Activated CD8-positive, alpha-beta T cell treated with anti-CD3 and anti-CD28 coated beads, Interleukin-2, amount 10 ng/mL, durations not matched to agents 7 days and 5 days (primary cell): ENCODE measurements at places on chromosomes 2 and 18. TPM values are rescaled to one million over a fixed set of nuclear protein-coding genes. Genes with fewer than 3 reads are reported as not detected.

- H3K36me3 ChIP-seq, result peaks cover 5% of the 10 kb centered on the region
- DNase-seq, result no peak
- no peak overlapping the region for H3K4me3 ChIP-seq
- no peaks in the 10 kb centered on the region for H3K4me1 ChIP-seq
- H3K27me3 ChIP-seq, result no peaks in the 10 kb centered on the region
Observed at GRCh38 chr18:9379118-9379517, 44.5 kb downstream of the TWSG1 start.

- H3K36me3 ChIP-seq, result peaks cover 3% of the 10 kb centered on the region
- H3K27ac ChIP-seq, result no peak overlapping the region
- no peaks in the 10 kb centered on the region for H3K27me3 ChIP-seq
- DNase-seq, result no peak
Observed at GRCh38 chr2:217325816-217326215, 466.0 kb upstream of the TNP1 start.

DNA sequence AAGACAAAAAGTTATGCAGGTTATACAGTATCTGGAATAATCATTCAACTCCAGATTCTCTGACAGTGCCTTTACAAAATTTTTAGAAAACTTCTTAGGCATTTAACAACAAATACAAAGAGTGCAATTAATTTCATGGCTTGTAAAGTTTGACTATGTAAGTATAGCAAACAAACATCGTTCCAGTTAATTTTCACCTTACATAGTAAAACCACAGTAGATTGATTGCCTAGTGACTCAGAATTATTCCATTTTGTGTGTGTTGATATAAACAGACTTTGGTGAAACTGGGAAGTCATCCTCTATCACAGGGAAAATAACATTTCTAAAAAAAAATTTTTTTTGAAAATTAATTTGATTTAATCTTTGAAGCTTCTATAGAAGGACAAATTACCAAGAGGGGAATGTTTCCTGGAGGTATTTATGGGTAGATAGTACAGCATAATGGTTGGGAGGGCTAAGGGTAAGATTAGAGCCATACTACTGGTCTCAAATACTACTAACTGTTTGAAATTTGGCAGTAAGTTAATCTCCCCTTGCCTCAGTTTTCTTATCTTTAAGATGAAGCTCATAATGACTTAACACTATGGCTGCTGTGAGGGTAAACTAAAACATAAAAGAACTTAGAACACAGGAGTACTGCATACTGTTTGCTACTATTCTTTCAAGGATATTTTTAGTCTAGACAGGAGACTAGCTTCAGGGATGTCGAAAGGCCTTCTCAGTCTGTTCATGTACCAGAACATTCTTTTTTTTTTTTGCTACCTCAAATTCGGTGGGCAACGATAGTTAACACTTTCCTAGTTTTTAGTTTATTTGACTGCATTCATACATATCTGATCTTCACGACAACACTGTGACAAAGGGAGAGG, 19.6 kb downstream of the NDUFAF7 start:
- H3K27me3 ChIP-seq, result no peaks in the 10 kb centered on the region
- no peak for DNase-seq
- no peaks in the 10 kb centered on the region for H3K4me1 ChIP-seq

The ABCG8 gene
- total RNA-seq, result not detected
